CD4-positive, alpha-beta T cell treated with Interleukin-6 at 100 ng/mL for 8 hours (primary cell): ENCODE measurements at places on chromosomes 7 and 10.

- no peak for DNase-seq
These were observed 1.4 kb downstream of the PHYHIPL start for GRCh38 chr10:59177836-59178235.

GRCh38 chr10:23523251-23523650 is 84.4 kb downstream of the OTUD1 start:
- DNase-seq, result no peak

- no peak for DNase-seq
These were observed 192.5 kb downstream of the ANK3 start for GRCh38 chr10:60197206-60197605.

- DNase-seq, result no peak
These were observed 72.8 kb upstream of the PPIF start for GRCh38 chr10:79274279-79275104.

DNA sequence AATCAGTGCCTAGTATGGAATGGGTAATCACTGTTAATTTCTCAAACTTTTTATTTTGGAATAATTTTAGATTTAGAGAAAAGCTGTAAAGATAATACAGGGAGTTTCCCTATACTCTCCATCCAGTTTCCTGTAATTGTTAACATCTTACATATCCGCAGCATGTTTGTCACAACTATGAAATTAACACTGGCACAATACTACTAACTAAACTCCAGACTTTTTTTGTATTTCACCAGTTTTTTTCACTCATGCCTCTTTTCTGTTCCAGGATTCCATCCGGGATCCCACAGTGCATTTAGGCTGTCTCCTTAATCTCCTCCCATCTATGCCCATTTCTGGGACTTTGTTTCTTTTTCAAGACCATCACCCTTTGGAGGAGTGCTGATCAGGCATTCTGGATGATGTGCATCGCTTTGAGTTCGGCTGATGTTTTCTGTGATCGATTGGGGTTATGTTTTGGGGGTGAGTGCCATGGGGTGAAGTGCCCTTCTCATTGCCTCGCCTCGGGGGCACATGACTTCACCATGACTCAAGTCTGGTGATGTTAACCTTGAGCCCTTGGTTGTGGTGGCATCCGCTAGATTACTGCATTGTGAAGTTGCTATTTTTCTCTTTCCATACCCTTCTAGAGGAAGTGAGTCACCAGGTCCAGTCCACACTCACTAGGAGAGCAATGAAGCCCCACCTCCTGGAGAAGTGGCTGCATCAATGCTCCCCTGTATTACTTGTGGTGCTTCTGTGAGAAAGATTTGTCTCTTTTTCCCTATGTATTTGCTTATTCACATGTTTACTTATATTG is 43.9 kb upstream of the GRB10 start:
- no peak for DNase-seq

- no peak for DNase-seq
These were observed 450.1 kb upstream of the MKI67 start for GRCh38 chr10:128576336-128576735.

- DNase-seq, result no peak
These were observed 17.7 kb upstream of the IGFBP3 start for GRCh38 chr7:45938626-45939302.

DNA sequence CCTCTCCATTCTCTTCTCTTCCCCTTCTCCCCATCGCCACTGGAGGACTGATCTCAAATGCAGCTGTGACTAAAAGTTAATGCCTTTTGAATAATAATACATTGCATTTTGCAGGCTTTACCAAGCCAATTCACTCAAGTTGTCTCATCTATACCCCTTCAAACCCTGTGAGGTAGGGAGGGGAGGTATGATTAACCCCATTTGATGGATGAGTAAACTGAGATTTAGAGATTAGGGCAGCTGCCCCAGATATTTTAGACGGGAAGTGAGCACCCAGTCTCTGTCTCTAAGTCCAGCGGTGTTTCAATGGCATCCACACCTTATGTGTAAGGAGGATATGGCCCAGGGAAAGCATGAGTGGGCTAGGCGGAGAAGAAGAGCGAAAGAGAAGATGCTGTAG is 1.1 kb downstream of the CPA5 start:
- DNase-seq, result no peak

- peak; percentile 32 for DNase-seq
These were observed 56.3 kb upstream of the NCAPG2 start for GRCh38 chr7:158760936-158761335.

GRCh38 chr10:10878963-10879362 is 138.7 kb upstream of the CELF2 start:
- no peak for DNase-seq

- DNase-seq, result no peak
These were observed 24.2 kb upstream of the SMIM30 start for GRCh38 chr7:113142385-113143119.

- no peak for DNase-seq
These were observed 41.4 kb downstream of the CSTF2T start for GRCh38 chr10:51658000-51658399.

GRCh38 chr7:95867309-95867708 is 95.0 kb downstream of the DYNC1I1 start:
- no peak for DNase-seq

- no peak for DNase-seq
These were observed 110.4 kb downstream of the CAMK1D start for GRCh38 chr10:12459762-12460161.
